ENCODE measurements at places on chromosomes 4 and X. TPM values are rescaled to one million over a fixed set of nuclear protein-coding genes. Genes with fewer than 3 reads are reported as not detected.

Gene ADH7
- total RNA-seq, result not detected

Gene CENPVL1
- not detected for total RNA-seq

Gene ITGB1BP2
- 5.5 TPM for total RNA-seq

Gene MAGEA8
- total RNA-seq, result not detected

Gene TMPRSS11A
- not detected for total RNA-seq

Gene F11
- not detected for total RNA-seq

Gene CSN1S1
- total RNA-seq, result not detected

Gene PDGFC
- total RNA-seq, result not detected

Gene VSIG1
- total RNA-seq, result 0.53 TPM

Gene PABPC1L2B
- not detected for total RNA-seq

Gene FAM9B
- not detected for total RNA-seq

Gene NAA10
- total RNA-seq, result 98.9 TPM

Gene AIMP1
- total RNA-seq, result 58.0 TPM

Gene NPY2R
- not detected for total RNA-seq

Gene ALB
- not detected for total RNA-seq

Gene ADGRG4
- not detected for total RNA-seq

Gene IL2
- total RNA-seq, result 0.60 TPM

Gene IBSP
- total RNA-seq, result not detected

Gene POU3F4
- not detected for total RNA-seq

Gene GCNA
- total RNA-seq, result 6.6 TPM

Gene F9
- not detected for total RNA-seq

Gene NPNT
- total RNA-seq, result not detected

Gene SLC25A14
- 11.5 TPM for total RNA-seq

Gene TMEM154
- 22.2 TPM for total RNA-seq

Gene OTUD6A
- total RNA-seq, result not detected

Gene YY2
- total RNA-seq, result 1.5 TPM

Gene OPN1MW2
- not detected for total RNA-seq

Gene P2RY10
- total RNA-seq, result 49.8 TPM

Measured in activated CD8-positive, alpha-beta T cell treated with anti-CD3 and anti-CD28 coated beads, Interleukin-2, amount 10 ng/mL, durations not matched to agents 7 days and 5 days (primary cell).